Ureter (tissue), 1 donor: ENCODE measurements at places on chromosomes 12 and 14.

GRCh38 chr12:132474237-132474741, 15.7 kb upstream of the FBRSL1 start:
- no peak for DNase-seq

GRCh38 chr14:103104654-103105452, 10.3 kb downstream of the EXOC3L4 start:
- DNase-seq: peak; percentile 75

- no peak for DNase-seq
Observed at GRCh38 chr12:18589316-18589715, 148.5 kb downstream of the PLCZ1 start.

- no peak for DNase-seq
Observed at GRCh38 chr12:83932011-83932410, 980.6 kb downstream of the SLC6A15 start.

GRCh38 chr14:102377696-102378095, 15.0 kb downstream of the TECPR2 start:
- DNase-seq: no peak

GRCh38 chr14:22084393-22085281, 411.0 kb upstream of the OR4E1 start:
- DNase-seq: no peak

DNA sequence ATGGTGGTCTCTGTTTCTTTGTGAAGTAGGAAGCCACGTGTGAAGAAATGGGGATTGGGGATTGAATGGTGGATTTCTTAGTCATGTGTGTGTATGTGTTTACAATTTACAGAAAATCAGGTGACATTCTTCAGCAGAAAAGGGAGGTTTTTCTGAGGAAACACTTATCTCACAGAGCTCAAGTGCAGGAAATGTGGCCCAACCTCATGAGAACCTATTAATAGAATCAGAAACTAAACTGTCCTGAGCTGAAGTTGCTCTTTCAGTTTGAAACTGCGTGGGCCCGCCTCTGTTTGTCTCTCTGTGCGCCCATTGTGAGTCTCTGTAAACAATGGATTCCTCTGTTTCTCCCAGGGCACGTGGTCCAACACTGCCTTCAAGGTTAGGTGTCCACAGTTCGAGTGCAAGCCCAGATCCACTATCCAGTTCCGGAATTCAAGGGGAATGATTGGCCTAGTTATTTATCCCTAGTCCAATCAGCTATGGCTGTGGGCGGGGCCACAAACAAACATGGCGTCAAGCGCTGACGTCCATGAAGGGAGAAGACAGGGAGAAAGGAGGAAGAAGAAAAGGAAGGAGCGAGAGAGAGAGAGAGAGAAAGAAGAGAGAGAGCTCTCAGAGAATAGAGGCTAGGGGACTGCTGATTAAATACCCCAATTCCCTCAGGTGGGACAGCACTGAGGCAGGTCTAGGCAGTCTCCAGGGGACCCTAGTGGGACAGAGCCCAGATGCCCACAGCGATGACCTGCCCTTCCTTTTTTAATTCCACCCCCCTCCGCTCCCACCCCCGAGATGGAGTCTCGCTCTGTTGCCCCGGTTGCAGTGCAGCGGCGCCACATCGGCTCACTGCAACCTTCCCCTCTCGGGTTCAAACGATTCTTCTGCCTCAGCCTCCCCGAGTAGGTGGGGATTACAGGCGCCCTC, 31.4 kb upstream of the C12orf76 start:
- DNase-seq: peak; percentile 47

DNA sequence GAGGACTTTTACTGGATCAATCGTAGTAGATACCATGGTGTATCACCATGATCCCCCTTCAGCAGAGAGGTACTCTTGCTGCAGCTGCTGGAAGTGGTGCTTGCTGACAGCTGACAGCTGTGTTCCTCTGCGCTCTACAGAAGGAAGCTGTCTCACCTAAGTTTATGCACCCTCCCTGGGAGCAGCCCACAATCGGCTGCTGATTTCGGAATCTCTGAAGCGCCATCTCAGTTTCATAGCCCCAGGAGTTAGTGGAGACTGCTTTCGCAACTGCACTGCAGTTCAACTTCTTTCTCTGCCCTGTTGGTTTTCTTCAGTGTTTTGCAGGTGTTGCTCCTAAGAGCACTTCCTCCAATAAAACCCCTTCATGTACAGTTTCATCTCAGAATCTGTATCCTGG, 237.9 kb downstream of the PAWR start:
- DNase-seq: no peak

- no peak for DNase-seq
Observed at GRCh38 chr14:52545584-52546317, 6.6 kb downstream of the TXNDC16 start.

GRCh38 chr12:33653362-33653761, 213.7 kb upstream of the SYT10 start:
- no peak for DNase-seq

- DNase-seq: no peak
Observed at GRCh38 chr12:10341892-10342509, 34.3 kb downstream of the KLRD1 start.

- no peak for DNase-seq
Observed at GRCh38 chr12:18446061-18446644, 184.8 kb downstream of the PIK3C2G start.

DNA sequence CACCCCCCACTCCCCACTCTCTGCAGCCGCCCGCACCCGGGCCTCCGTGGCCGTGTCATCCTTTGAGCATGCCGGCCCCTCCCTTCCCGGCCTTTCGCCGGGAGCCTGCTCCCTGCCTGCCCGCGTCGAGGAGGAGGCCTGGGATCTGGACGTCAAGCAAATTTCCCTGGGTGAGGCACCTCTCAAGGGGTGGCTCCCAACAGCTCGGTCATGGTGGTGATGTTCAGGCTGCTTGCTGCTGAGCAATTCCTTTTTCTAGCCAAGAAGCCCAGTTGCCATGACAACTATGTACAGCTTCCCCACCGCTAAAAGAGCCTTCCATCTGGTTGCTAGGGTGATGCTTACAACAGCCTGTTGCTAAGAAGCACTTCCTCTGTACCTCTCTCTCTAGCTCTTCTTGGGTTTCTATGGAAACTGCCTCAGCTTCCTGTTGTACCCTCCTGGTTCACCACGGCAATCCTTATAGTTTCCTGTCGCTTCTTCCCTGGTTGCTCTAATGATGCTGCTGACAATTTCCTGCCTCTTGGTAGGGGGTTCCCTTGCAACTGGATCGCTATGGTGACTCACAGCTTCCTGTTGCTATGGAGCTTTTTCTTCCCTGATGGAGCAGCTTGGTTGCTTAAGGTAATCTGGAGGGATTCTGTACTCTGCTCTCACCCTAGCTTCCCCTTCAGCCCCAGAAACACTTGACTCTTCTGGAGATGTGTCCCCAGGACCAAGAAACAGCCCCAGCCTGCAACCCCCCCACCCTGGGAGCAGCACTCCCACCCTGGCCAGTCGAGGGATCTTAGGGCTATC, 11.0 kb downstream of the ZNF219 start:
- DNase-seq: no peak

GRCh38 chr12:48601013-48601756, 31.3 kb upstream of the LALBA start:
- no peak for DNase-seq

DNA sequence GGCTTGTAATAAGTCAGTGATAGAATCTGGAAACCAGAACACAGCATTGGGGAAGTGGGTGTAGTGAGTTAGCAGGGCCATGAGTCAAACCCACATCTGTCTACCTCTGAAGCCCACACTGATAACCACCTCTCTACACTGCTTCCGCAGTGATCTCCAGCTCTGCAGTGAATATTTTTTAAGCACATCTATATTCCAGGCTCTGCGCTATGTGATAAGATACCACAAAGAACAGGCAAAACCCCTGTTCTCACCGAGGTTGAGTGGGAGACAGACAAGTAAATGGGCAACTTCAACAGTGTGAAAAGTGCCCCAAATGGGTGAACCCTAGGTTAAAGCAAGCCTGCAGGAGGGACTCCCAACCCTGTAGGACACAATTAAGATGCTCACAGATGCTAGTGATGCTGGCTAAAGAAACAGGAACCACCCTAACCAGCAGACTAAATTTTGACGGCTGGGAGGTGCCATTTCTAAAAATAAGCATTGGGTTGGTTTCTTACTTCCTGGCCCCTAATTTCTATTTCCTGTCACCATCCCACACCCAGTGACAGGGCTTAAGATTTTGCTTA, 375.0 kb downstream of the DPF3 start:
- no peak for DNase-seq

- no peak for DNase-seq
Observed at GRCh38 chr14:90445011-90445410, 48.2 kb downstream of the CALM1 start.

DNA sequence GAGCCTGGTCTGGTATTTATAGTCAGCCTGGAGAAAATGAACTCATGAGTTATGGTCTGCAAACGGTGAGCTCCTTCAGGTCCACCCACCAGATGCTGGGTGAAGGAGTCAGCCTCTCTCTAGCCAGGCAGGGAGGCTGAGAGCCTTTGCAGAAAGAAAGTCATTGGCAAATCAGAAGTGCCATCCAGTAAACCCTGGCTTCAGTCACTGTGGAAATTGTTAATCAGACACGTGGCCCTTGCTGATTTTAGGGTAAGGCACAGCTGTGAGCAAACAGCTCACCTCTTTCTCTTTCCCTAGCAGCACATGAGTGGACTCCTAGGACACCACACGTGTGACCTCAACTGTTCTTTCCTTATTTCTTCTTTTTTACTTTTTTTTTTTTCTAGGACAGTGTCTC, 44.9 kb downstream of the CHST11 start:
- DNase-seq: no peak

DNA sequence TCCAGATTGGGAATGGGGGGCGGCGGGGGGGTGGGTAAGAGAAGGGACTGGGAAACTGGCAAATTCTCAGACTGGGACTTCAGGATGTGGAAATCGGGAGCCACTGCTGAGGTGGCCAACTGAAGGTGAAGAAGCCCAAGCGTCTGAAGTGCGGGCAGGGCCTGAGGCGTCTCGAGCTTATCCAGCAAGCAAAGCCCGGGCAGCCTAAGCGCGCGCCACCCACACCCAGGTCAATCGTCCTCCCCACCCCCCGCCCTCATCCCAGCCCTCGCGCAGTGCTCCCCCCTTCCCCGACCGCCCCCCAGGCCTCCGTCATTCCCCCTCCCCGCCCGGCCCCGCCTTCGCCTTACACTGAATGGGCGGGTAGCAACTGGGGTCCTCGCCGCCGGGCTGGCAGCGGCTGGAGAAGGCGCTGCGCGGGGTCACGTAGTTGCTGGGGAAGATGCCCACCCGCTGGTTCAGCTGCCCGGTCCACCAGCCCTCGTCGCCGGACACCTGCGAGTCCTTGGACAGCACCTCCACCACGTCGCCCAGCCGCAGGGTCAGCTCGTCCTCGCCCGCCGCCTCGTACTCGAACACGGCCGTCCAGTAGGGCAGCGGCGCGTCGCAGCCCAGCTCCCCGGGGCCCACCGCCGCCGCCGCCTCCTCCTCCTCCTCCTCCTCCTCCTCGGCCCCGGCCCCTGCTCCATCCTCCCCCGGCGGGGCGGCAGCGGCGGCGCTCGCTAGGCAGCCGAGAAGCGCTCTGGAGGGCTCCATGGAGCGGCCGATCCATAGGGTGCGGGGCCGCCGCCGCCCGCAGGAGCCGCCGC, 693 bp downstream of the MAP3K9 start:
- peak; percentile 46 for DNase-seq

GRCh38 chr14:92601757-92602417, 88.3 kb downstream of the RIN3 start:
- DNase-seq: no peak

GRCh38 chr12:92136026-92136730, 9.5 kb downstream of the BTG1 start:
- DNase-seq: no peak

GRCh38 chr14:32565256-32565655, 236.2 kb downstream of the AKAP6 start:
- no peak for DNase-seq

DNA sequence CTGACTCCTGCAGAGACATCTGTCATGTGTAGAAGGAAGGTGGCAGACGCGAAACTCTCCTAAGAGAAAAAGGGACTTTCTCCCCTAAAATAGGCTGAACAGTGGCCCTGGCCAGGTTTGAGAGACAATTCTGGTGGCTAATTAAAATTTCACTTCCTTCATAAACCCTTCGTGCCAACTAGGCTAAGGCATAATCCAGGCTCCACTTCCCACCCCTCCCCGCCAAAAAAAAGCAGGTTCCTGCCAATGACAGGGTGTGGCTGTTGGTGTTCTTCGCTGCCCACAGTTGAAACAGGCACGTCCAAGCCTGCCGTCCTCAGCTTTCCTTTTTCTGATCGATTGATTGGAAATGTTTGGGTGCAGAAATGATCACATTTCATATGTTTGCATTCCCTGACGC, 144.6 kb downstream of the GCH1 start:
- DNase-seq: peak; percentile 67

DNA sequence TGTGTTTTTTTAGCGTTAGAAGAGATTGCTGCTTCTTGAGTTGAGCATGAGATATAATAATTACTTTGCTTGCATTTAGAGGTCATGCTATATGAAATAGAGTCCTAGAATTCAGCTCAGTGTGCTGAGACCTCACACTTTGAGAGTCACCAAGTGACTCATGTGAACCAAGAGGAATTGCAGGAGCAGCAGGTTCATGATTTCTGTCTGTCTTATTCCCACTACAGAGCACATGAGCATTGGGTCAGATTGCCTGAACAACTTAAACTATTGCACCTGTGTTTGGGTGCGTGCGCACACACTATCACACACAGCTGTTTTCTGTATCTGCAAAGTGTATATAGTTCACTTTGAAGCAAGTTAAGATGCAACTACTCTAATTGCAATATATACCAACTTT, 109.3 kb downstream of the FGD4 start:
- no peak for DNase-seq

DNA sequence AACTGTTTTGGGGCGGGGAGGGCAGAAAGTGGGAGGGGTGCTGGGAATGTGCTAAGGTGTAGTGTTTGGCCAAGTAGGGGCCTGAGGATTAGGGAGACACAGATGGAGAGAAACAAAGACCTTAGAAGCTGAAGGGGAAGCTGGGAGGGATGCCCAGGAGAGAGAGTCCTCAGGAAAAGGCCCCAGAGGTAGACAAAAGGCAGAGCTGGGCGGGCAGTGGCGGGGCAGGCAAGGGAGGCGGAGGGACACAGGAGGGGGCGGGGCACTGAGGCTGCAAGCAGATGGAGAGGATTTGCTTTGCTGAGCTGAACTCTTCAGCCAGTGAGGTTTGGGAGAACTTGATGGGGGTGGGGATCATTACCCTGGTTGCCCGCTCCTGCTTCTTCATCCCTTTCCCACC, 2.8 kb downstream of the PTMS start:
- peak; percentile 65 for DNase-seq

DNA sequence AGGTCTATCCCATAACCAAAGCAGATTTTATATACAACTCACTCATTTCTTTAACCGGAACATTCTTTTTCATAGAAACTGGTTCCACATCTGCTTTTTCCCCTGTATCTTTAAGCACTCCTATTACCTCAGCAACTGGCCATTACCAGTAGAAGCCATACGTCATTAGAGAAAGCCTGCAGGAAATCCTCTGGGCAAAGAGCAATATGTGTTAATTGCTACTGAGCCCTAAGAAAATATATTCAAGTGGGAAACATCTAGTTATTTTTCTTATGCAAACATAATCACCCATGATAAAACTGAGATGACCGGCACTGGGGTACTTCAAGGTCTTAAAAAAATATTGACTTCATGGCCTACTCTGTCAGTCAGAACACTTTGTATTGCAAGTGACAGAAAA, 28.2 kb upstream of the CPSF6 start:
- no peak for DNase-seq

GRCh38 chr14:70121521-70121920, 67.2 kb downstream of the SLC8A3 start:
- no peak for DNase-seq
